Spleen (tissue), 13 donors: ENCODE measurements at places on chromosomes 11 and 22. TPM values are rescaled to one million over a fixed set of nuclear protein-coding genes. Genes with fewer than 3 reads are reported as not detected.

DNA sequence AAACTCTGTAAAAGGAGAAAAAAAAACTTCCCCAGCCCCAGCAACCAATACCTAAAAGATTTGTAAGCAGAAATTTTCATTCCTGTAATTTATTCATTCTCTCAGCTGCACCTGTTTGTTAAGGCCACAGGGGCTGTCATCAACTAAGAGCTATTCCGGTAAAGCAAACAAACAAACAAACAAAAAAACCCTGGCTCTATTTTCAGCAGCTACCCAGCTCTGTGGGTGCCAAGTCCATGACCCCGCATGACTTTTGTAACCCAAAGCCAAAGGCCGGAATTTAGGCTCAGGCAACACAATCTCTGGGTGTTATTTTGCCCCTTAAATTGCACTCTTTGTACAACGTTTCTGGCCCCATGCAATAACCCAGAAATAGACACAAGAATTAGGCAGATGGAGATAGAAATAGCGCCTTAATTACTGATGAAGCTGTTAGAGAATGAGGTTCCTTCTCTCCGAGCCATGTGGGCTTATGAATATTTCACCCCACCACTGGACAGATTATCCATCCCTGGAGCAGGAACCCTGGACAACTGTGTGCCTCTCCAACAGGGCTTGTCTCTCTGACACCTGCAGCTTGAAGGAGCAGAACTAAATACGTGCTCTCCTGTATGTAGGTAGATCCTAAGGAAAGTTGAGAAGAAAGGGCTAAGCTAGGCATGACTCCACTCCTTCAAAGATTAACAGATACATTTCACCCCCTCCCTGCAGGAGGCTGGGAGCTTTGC lies 29.4 kb downstream of the APOL6 start:
- DNase-seq = no peak
- H3K4me3 ChIP-seq = no peak overlapping the region
- no peak overlapping the region for H3K27ac ChIP-seq
- no peaks in the 10 kb centered on the region for H3K36me3 ChIP-seq
- no peaks in the 10 kb centered on the region for H3K4me1 ChIP-seq
- no peaks in the 10 kb centered on the region for H3K27me3 ChIP-seq

DNA sequence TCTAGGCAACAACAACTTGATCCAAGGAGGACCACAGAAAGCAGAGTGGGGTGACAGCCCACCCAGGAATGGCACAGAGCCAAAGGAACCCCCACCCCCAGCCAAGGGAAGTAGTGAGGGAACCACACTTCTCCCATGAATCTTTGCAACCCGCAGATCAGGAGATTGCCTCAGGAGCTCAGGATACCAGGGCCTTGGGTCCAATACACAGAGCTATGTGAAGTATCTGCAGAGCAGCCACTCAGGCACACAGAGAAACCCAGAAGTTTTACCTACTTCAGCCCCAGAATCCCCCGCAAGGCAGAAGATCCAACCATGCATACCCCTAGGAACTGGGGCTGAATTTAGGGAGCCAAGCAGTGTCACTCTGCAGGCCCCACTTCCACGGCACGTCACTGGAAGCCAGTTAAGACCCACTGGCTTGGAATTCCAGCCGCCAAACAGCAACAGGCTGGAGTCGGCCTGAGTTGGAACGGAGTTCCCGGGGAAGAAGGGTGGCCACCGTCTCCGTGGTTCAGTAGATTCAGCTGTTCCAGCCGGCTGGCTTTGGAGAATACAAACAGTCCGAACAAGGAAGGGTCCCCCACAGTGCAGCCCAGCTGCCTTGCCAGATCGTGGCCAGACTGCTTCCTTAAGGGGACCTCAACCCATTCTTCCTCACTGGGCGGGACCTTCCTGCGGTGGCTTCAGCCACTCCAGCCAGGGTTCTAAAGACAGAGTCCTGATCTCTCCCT lies 174.1 kb downstream of the TTC28 start:
- H3K27me3 ChIP-seq = no peaks in the 10 kb centered on the region
- H3K27ac ChIP-seq = no peak overlapping the region
- H3K36me3 ChIP-seq = no peaks in the 10 kb centered on the region
- no peaks in the 10 kb centered on the region for H3K4me1 ChIP-seq
- DNase-seq = no peak
- H3K4me3 ChIP-seq = no peak overlapping the region

- DNase-seq = no peak
- H3K4me3 ChIP-seq = no peak overlapping the region
- H3K27ac ChIP-seq = no peak overlapping the region
- no peaks in the 10 kb centered on the region for H3K27me3 ChIP-seq
- peaks cover 5% of the 10 kb centered on the region for H3K36me3 ChIP-seq
Observed at GRCh38 chr11:78379039-78379670, 38.5 kb downstream of the GAB2 start.

- H3K4me3 ChIP-seq = peak overlapping the region; percentile 44
- peak overlapping the region; percentile 85 for H3K27ac ChIP-seq
- peaks cover 16% of the 10 kb centered on the region for H3K4me1 ChIP-seq
Observed at GRCh38 chr11:3163241-3163981, 1.7 kb downstream of the OSBPL5 start.

GRCh38 chr11:118913411-118914125 lies 12.2 kb downstream of the BCL9L start:
- H3K4me3 ChIP-seq = peak overlapping the region; percentile 19
- H3K27ac ChIP-seq = peak overlapping the region; percentile 97
- H3K27me3 ChIP-seq = no peaks in the 10 kb centered on the region
- H3K4me1 ChIP-seq = peaks cover 100% of the 10 kb centered on the region

- H3K4me1 ChIP-seq = peaks cover 71% of the 10 kb centered on the region
- no peak for DNase-seq
- H3K27me3 ChIP-seq = no peaks in the 10 kb centered on the region
- no peak overlapping the region for H3K4me3 ChIP-seq
- no peak overlapping the region for H3K27ac ChIP-seq
Observed at GRCh38 chr11:71995726-71996291, 2.9 kb upstream of the IL18BP start.

DNA sequence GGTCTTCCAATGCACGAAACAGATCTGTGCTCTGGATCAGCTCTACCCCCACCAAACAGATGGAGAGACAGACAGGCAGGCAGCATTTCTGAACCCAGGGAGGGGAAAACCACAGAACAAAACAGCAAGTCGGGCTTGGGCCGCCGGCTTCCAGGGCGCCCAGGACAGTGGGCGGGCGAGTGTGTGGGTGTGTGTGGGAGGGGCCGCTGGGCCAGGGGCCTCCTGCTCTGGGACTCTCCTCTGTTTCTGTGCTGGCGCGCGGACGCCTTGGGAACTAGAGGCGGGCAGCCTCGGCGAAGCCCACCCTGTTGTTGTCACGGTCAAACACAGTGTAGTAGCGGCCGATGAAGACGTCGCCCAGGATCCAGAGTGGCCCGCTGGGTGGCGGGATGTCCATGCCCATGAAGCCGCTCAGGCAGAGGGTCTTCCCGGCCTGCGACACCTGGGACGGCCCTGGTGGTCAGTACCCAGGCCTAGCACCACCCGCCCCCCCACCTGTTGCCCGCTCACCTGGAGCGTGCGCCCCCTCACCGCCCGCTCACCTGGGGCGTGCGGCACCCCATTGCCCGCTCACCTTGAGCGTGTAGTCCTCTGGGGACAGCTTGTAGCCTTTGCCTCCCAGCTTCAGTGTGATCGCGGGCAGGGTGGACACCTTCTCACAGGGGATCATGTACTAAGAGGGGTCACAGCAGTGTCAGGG lies 3.0 kb upstream of the IFITM10 start:
- peaks cover 38% of the 10 kb centered on the region for H3K36me3 ChIP-seq
- DNase-seq = peak; percentile 74
- H3K27ac ChIP-seq = no peak overlapping the region
- H3K4me3 ChIP-seq = no peak overlapping the region
- H3K27me3 ChIP-seq = peaks cover 29% of the 10 kb centered on the region

DNA sequence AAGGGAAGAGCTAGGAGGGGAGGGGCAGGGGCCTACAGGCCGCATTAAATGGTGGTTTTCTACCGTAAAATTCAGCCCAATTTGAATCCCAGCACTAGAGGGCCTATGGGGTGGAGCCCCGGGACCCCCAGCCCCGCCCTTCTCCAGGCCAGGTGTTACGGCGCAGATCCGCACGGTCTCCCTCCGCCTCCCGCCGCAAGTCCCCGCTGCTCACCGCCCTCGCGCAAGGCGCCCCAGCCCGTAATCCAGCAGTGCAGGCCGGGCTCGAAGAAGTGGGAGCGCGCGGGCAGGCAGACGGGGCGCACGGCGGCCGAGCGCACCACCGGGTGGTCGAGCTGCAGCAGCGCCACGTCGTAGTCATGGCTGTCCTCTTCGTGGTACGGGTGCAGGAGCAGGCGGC lies 17.3 kb downstream of the KCTD17 start:
- H3K36me3 ChIP-seq = no peaks in the 10 kb centered on the region
- no peak overlapping the region for H3K27ac ChIP-seq
- DNase-seq = no peak
- H3K4me1 ChIP-seq = no peaks in the 10 kb centered on the region
- H3K4me3 ChIP-seq = no peak overlapping the region

DNA sequence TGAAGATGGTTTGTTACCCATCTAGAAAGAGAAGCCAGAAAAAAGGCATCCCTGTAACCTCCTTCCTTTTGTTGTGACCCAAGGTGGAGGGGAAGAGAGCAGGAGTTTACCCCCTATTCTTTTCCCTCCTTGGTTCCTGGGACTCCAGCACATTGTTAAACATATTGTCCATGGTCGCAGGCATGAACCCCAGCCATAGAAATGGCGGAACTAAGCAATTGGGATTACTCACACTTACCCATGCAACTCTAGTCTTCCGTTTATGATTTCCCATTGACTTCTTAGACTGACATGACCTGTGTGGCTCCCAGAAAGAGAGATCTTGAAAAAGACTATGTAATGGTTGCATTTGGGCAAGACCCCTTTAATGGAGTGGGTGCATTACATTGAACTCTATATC lies 45.4 kb downstream of the OR4C46 start:
- no peak for DNase-seq
- H3K36me3 ChIP-seq = no peaks in the 10 kb centered on the region
- H3K27me3 ChIP-seq = no peaks in the 10 kb centered on the region
- H3K27ac ChIP-seq = no peak overlapping the region
- no peaks in the 10 kb centered on the region for H3K4me1 ChIP-seq
- no peak overlapping the region for H3K4me3 ChIP-seq

GRCh38 chr22:40425082-40425481 lies 54.7 kb downstream of the SGSM3 start:
- H3K4me1 ChIP-seq = no peaks in the 10 kb centered on the region
- peaks cover 100% of the 10 kb centered on the region for H3K36me3 ChIP-seq

- H3K4me3 ChIP-seq = no peak overlapping the region
- H3K27ac ChIP-seq = no peak overlapping the region
- H3K27me3 ChIP-seq = peaks cover 6% of the 10 kb centered on the region
- no peaks in the 10 kb centered on the region for H3K36me3 ChIP-seq
- no peaks in the 10 kb centered on the region for H3K4me1 ChIP-seq
Observed at GRCh38 chr22:33126881-33127280, 68.7 kb upstream of the SYN3 start.

Gene ESAM
- 18.0 TPM for polyA plus RNA-seq

- H3K4me1 ChIP-seq = peaks cover 13% of the 10 kb centered on the region
- no peak overlapping the region for H3K4me3 ChIP-seq
- no peak for DNase-seq
- no peak overlapping the region for H3K27ac ChIP-seq
- no peaks in the 10 kb centered on the region for H3K36me3 ChIP-seq
Observed at GRCh38 chr11:35237860-35238715, 99.1 kb downstream of the CD44 start.

DNA sequence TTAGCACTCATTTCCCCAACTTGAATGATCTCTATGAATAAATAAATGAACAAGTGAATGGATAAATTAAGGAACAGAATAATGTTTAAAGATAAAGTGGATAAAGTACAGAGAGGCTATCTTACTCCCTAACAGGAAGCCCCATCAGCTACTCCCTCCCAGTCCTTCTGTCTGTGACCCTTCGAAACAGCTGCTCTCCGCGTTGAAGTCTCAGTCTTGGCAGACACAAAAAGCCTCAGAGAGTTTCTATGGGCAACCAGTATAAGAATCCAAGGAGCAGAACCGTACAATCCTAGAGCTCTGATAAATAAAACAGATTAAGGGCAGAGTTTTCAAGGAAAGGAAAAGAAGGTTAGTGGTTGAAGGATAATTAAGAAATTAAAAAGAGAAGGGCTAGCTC lies 35.0 kb downstream of the GUCY1A2 start:
- no peak overlapping the region for H3K4me3 ChIP-seq
- no peaks in the 10 kb centered on the region for H3K27me3 ChIP-seq
- peaks cover 4% of the 10 kb centered on the region for H3K4me1 ChIP-seq
- no peaks in the 10 kb centered on the region for H3K36me3 ChIP-seq

DNA sequence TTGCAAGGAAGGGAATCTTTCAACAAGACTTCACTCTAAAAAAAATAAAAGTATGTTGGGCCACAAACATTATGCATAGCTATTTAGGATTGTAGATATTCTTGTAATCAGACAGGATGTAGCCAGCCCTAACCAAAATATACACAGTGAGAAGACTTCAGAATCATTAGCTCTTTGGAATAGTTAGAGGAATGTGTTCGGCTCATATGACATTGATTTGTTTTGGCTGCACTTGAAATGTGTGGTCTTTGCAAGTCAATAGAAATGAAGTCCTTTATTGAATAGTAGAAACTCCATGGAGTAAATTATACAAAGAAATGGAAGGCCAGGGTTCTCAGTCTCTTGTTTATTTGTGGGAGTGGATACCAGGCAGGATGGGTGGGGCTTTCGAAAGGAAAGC lies 692.1 kb downstream of the NTM start:
- H3K27me3 ChIP-seq = no peaks in the 10 kb centered on the region
- no peak overlapping the region for H3K27ac ChIP-seq
- no peak for DNase-seq

GRCh38 chr11:64238076-64238475 lies 2.8 kb upstream of the FKBP2 start:
- H3K27me3 ChIP-seq = no peaks in the 10 kb centered on the region
- DNase-seq = peak; percentile 82
- peaks cover 76% of the 10 kb centered on the region for H3K4me1 ChIP-seq
- H3K36me3 ChIP-seq = peaks cover 18% of the 10 kb centered on the region

Gene PGR
- 0.51 TPM for polyA plus RNA-seq

Gene OR8A1
- not detected for polyA plus RNA-seq

DNA sequence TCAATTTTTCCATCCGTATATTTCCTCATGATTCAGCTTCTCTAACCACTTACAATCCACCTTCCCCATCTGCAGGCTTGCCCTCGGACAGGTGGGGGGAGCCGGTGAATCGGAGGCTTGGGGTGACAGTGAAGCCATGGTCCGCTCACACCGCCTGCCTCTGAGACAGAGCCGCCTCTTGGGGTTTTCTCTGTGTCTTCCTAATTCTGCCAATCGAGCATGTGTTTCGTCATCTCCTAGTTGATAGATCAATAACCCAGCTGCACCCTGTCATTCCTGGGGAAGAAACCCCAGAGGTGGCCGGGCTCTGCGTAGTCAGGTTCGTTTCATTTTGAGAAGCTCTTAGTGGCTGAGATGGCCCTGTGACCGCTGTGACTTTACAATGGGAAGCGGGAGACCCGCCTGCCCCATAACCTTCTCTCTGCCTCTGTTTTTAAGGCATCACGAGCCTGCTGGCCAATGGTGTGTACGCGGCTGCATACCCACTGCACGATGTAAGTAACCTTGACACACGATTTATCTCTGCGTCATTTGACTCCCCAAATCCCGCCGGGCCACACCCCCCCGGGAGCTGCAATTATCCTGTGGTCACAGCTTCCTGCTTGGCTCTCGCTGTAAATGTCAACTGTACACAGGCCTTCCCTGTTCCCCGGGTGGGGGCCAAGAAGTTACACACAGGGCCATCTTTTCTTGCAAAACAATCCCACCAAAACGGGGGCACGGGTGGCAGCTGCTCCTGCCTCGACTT lies 33.3 kb downstream of the ANO1 start:
- peaks cover 17% of the 10 kb centered on the region for H3K27me3 ChIP-seq
- no peak overlapping the region for H3K27ac ChIP-seq

Gene PLAAT4
- 78.6 TPM for polyA plus RNA-seq
